GM12878 (cell line): ENCODE measurements at places on chromosomes 3 and 15. TPM values are rescaled to one million over a fixed set of nuclear protein-coding genes. Genes with fewer than 3 reads are reported as not detected.

GRCh38 chr3:105406268-105406667 is 39.6 kb downstream of the ALCAM start:
- no peaks in the 10 kb centered on the region for H3K36me3 ChIP-seq
- H3K27ac ChIP-seq, result no peak overlapping the region
- H3K4me1 ChIP-seq, result no peaks in the 10 kb centered on the region
- H3K4me3 ChIP-seq, result no peak overlapping the region
- DNase-seq, result no peak
- H3K27me3 ChIP-seq, result no peaks in the 10 kb centered on the region

SENP7 gene
- total RNA-seq, result 7.8 and 7.9 TPM in 2 replicates

IL12A gene
- total RNA-seq, result 3.1 and 4.0 TPM in 2 replicates

DNA sequence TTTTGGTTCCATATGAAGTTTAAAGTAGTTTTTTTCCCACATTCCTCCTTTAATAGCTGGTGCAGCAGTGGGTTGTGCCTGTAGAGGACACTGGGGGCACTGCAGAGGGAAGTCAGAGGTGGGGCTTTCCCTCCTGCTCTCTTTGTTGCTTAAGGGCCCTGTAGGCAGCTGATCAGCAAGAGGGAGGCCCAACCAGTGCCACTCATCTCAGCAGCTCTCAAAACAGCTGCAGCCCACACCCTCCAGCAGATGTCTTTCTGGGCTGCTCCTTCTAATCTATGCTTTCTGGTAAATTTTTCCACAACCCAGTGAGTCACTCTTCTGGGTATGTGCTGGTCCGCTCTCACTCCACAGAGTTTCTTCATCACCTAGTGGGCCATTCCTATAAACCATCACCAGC is 263.8 kb downstream of the FEZF2 start:
- DNase-seq, result no peak
- H3K4me1 ChIP-seq, result no peaks in the 10 kb centered on the region
- H3K36me3 ChIP-seq, result no peaks in the 10 kb centered on the region

- no peaks in the 10 kb centered on the region for H3K27me3 ChIP-seq
- DNase-seq, result no peak
- H3K36me3 ChIP-seq, result no peaks in the 10 kb centered on the region
- peaks cover 68% of the 10 kb centered on the region for H3K4me1 ChIP-seq
Observed at GRCh38 chr3:72079369-72079872, 294.5 kb upstream of the PROK2 start.

GRCh38 chr3:146524961-146525360 is 19.4 kb downstream of the PLSCR1 start:
- H3K4me1 ChIP-seq, result no peaks in the 10 kb centered on the region
- no peak for DNase-seq
- no peak overlapping the region for H3K27ac ChIP-seq
- no peaks in the 10 kb centered on the region for H3K27me3 ChIP-seq

ACOX2 gene
- total RNA-seq, result 0.16 TPM in 1 of 2 replicates, not detected in the other

GRCh38 chr3:158847452-158847821 is 45.6 kb downstream of the MFSD1 start:
- no peaks in the 10 kb centered on the region for H3K27me3 ChIP-seq
- DNase-seq, result no peak
- no peak overlapping the region; the same call in 1 of the 2 replicates for H3K4me3 ChIP-seq
- H3K36me3 ChIP-seq, result no peaks in the 10 kb centered on the region
- peaks cover 9% of the 10 kb centered on the region for H3K4me1 ChIP-seq

ONECUT1 gene
- 0.11 and 0.28 TPM in 2 replicates for total RNA-seq

DNA sequence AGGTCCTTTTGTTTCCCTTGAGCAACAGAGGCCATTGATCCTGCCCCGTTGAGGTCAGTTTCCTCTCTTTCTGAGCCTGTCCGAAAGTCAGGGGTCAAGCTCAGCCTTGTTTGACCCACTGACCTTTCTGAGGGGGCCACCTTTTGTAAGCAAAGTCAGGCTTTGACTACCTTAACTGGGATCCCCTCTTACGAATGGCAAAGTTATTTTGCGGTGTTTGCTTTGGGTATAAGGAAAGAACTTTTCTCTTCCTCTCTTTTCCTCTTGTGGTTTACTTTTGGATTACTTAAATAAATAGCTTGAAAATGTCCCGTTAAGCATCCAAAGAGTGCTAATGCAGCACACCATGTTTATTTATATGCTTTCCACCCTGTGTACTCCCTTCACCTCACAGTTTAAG is 340.6 kb downstream of the THSD4 start:
- no peaks in the 10 kb centered on the region for H3K27me3 ChIP-seq
- no peaks in the 10 kb centered on the region for H3K4me1 ChIP-seq
- no peak for DNase-seq
- no peak overlapping the region for H3K27ac ChIP-seq

DNA sequence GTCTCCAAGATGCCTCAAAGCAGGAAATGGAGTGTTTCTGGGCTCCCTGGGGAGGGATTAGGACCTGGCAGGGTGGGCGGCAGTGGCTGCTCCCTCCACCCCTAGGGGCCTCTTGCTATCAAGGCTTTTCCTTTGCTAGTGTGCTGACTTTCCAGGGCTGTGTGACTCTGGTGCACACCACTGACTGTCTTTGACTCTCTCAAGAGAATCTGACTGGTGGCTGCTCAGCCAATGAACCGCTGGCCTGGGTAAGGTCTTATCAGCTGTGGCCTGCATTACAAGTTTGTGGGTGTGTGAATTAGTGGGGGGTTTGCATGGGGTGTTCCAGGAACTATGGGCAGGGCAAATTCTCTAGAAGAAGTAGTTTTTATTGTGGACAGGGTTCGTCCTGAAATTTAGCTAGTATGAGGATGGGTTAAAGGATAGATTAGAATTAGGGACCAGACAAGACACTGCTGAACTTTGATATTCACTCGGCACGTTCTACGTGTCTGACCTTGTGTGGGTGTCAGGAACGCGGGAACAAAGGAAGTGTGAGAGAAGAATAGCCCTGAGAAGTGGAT is 29.5 kb downstream of the SIAH2 start:
- no peak overlapping the region for H3K27ac ChIP-seq
- no peaks in the 10 kb centered on the region for H3K36me3 ChIP-seq
- no peak for DNase-seq
- peaks cover 9% of the 10 kb centered on the region for H3K4me1 ChIP-seq
- no peak overlapping the region for H3K4me3 ChIP-seq

DNA sequence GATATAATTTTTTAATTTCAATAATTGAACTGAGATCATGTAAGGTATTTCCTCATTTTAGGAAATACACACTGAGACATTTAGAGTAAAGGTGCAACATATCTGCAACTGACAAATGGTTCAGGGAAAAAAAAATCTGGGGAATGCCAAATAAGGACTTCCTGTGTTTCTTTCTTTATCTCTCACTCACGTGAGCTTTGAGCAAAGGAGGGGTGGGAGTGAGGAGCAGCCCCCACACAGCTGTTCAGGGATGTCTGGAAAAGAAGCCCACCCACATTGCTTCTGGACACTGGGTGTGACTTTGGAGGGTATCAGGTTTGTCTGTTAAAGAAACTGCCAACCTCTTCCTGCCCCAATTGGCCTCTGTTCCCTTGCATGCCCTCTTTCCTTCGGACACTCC is 5.6 kb upstream of the TP63 start:
- no peaks in the 10 kb centered on the region for H3K27me3 ChIP-seq
- peaks cover 33% of the 10 kb centered on the region; the same call in 1 of the 2 replicates for H3K4me1 ChIP-seq
- H3K27ac ChIP-seq, result no peak overlapping the region

WDR72 gene
- 0.03 TPM in 1 of 2 replicates, not detected in the other for total RNA-seq

GRCh38 chr3:151841801-151842200 is 27.9 kb downstream of the AADAC start:
- no peaks in the 10 kb centered on the region for H3K27me3 ChIP-seq
- DNase-seq, result no peak
- no peaks in the 10 kb centered on the region for H3K36me3 ChIP-seq
- no peak overlapping the region for H3K27ac ChIP-seq
- H3K4me3 ChIP-seq, result no peak overlapping the region

DNA sequence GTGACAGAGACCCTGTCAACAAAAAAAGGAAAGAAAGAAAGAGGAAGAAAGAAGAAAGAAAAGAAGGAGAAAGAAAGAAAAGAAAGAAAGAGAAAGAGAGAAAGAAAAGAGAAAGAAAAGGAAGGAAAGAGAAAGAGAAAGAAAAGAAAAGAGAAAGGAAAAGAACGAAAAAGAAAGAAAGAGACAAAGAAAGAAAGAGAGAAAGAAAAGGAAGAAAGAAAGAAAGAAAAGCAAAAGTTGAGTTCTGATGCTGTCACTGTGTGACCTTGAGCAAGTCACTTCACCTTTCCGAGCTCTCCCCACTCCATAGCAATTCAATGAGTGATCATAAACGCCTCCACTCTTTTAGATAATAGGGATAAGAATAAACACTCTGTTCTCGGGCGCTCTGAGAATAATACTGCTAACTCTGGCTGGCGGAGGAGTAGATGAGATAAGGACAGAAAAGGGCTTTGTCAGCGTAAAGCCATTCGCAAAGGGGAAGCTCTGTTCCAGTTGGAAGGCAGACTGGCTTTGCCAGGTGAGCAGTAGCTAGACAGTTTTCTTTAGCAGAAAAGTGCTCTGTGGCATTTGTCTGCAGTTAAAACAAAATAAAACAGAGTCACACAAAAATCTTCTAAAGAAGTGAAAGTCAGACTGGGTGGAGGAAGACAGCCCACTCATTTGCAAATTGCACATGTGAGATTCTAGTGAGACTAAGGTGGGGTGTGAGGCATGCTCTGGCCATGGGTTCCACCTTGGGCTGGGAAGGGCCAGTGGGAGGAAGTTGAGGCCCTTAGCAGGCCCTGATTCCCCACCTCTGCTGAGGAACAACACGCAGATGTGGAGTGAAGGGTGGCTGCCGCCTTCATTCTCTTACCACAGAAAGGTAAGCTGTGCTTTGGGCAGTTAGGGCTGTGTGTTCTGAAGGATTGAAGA is 9.6 kb upstream of the FLNB start:
- DNase-seq, result no peak
- H3K27me3 ChIP-seq, result no peaks in the 10 kb centered on the region
- peaks cover 8% of the 10 kb centered on the region for H3K4me1 ChIP-seq
- peak overlapping the region; percentile 81 for H3K27ac ChIP-seq

PP2D1 gene
- not detected in 2 replicates for total RNA-seq

- H3K27ac ChIP-seq, result no peak overlapping the region
- no peaks in the 10 kb centered on the region for H3K27me3 ChIP-seq
- H3K4me3 ChIP-seq, result no peak overlapping the region
- DNase-seq, result no peak
Observed at GRCh38 chr15:80942746-80943565, 46.7 kb downstream of the MESD start.

IGDCC3 gene
- total RNA-seq, result 0.10 and 0.13 TPM in 2 replicates

PRR20G gene
- not detected in 2 replicates for total RNA-seq

DNA sequence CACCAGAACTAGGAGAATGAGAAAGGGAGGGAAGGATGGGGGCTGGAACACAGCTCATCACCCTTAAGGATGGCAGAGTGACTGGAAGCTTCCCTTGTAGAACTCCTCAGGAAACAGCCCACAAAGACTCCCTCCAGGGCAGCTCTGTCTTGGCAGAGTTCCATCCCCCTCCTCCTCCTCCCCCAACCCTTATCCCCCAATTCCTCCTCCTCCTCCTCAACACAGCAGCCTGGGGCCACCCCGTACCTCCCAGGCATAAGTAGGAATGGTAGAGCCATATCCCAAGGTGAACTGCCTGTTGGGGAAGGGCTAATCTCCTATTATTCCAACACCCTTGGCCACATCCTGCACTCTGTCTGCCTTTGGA is 38.8 kb downstream of the ADCY5 start:
- no peaks in the 10 kb centered on the region for H3K4me1 ChIP-seq
- no peak for DNase-seq
- no peak overlapping the region for H3K27ac ChIP-seq
- no peaks in the 10 kb centered on the region; the same call in none of the 2 replicates for H3K27me3 ChIP-seq

SCN5A gene
- not detected in 2 replicates for total RNA-seq

PCOLCE2 gene
- 0.41 and 1.1 TPM in 2 replicates for total RNA-seq

MYD88 gene
- total RNA-seq, result 65.6 and 67.7 TPM in 2 replicates

DNA sequence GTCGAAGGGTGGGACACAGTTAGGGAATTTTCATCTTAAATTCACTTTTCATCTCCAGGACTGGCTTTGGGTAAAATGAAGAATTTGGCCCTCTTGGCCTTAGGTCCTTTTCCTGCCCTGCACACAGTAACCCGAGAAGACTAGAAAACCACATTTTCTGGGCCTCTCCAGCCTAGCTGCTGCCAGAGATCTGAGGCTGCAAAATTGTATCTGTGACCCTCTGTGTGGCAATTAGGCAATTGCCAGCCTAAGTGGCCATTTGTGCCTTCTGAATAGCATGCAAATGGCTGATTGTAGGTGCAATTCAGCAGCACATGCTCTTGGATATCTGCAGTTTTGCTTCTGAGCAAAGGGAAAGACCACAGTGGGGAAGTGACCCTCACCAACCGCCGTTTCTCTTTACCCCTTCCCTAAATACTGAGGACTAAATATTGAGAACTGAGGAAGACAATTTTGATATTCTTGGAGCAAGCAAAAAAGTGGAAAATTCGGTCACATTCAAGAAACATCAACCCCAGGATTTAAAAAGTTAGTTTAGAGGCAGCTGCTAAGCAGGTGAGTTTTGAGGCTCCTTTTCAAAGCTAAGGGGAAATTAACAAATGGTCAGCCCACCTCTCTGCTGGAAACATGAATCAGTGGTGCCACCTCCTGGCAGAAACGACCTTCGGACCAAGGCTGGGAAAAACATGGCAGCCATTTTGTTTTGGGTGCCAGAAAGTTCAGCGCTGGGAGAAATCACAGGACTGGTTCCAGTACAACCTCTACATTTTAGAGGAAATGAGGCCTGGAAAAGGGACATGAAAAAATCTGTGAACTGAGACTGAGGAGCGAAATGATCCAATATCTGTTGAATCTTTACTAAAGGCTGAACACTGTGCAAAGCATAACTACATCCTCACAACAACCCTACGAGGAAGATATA is 56.6 kb upstream of the PRTG start:
- H3K4me1 ChIP-seq, result no peaks in the 10 kb centered on the region
- no peak overlapping the region for H3K4me3 ChIP-seq
- H3K27me3 ChIP-seq, result no peaks in the 10 kb centered on the region
- peak; percentile 4 for DNase-seq
- no peaks in the 10 kb centered on the region for H3K36me3 ChIP-seq

DNA sequence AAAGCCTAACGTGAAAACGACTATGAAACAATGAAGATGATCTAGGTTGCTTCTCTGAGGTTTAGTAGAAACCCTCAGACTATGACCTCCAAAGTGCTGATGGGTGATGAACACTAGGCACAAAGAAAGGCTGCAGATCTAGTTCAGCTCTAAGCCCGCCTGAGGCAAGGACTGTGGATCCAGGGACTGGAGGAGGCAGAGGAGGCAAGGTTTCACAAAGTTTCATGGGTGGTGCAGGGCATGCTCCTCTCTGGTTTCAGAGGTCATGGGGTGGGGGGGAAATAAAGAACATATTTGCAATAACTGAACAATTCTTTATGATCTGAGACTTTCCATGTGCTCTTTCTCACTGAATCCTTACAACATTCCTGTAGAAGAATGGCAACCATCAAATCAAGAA is 679.2 kb downstream of the NTRK3 start:
- H3K4me3 ChIP-seq, result no peak overlapping the region
- no peaks in the 10 kb centered on the region for H3K27me3 ChIP-seq

GRCh38 chr3:43146599-43146998 is 40.7 kb upstream of the POMGNT2 start:
- H3K36me3 ChIP-seq, result no peaks in the 10 kb centered on the region
- no peaks in the 10 kb centered on the region for H3K4me1 ChIP-seq

PEX11A gene
- total RNA-seq, result 2.0 and 2.8 TPM in 2 replicates

P2RY13 gene
- total RNA-seq, result not detected in 2 replicates

MKRN2OS gene
- total RNA-seq, result not detected in 2 replicates

NBEAL2 gene
- 106 and 127 TPM in 2 replicates for total RNA-seq

CHRM5 gene
- total RNA-seq, result not detected in 2 replicates
